ENCODE measurements at places on chromosomes 13 and 19.

DNA sequence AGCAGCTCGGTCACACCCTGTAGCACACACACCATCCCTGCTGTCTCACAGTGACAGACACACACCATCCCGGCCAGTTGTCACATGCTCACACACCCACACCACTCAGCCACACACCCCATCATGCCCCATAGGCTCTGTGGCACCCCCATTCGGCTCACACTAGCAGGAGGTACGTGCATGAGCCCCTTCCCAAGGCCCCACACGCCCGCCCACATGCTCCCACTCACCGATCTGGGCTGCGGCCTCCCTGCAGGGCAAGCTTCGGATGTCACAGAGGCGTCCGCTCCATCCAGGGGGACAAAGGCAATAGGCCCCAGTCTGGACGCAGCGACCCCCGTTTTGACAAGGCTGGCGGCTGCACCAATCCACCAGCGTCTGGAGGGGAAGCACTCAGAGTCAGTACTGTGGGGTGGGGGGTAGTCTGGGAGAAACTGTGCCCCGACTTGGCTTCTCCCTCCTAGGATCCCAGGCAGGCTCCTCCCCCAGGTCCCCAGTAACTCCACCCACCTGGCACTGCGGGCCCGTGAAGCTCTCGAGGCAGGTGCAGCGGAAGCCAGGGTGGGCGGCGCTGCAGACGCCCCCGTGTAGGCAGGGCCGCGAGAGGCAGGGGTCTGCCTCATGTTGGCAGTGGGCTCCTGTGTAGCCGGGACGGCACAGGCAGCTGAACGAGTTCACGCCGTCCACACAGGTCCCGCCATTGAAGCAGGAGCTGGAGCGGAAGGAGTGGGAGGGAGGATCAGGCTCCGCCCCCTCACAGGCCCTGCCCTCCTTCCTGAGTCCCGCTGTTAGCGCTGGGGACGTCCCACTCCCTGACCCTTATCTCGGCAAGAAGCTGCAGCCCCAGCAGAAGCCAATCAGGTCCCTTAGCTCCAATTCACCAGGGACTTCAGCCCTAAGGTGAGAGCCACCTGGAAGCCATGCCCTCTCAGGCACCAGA lies 20.1 kb downstream of the NOTCH3 start:
- peak; percentile 65 for DNase-seq

- peak; percentile 57 for DNase-seq
Measured at GRCh38 chr13:49495783-49496762, at the start of gene PHF11. Gene PHF11 (plus strand): TSS chr13:49495953. CDS start chr13:49496002, 49 bp downstream.

DNA sequence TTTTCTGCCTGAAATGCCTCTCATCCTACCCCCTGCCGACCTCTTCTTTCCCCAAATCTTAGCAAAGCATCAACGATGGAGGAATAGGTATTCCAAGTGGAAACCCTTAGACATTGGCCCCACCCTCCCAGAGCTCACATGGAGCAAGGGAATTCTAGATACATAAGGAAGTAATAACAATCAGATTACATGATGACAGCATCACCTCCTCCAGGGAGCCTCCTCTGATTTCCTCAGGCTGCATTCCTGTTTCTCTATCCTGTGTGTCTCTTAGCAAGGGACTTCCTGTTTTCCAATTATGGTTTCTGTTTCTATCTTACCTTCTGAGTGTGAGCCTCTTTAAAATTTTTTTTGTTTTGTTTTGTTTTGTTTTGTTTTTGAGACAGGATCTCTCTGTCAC lies 246.6 kb downstream of the TSHZ3 start:
- DNase-seq: no peak

- no peak for DNase-seq
Measured at GRCh38 chr13:44765001-44765471, 188.9 kb upstream of the TSC22D1 start.

- DNase-seq: no peak
Measured at GRCh38 chr13:44052780-44053184, 173.1 kb downstream of the LACC1 start.

DNA sequence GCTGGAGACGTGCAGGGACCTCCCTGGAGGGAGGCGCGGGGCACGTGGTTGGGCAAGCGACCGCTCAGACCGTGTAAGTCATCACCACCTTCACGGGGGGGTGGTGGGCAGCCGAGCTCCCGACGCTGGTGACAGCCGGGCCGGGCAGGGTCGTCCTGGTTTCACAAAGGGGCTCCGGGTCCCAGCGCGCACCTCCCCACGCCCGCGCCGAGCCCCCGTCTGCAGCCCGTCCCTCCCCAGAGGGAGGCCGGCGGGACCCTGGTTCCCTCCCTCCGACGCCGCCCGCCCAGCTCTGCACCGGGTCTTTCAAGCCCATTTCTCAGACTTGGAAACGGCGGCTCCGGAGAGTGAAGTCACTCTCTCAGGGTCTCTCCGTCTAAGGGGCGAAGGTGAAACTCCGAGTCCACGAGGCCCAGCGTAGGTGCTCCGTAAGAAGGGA lies 729 bp upstream of the ARID3A start:
- peak; percentile 66 for DNase-seq

Data from Caki2 (cell line).